ENCODE measurements at places on chromosomes 6 and 20.

GRCh38 chr6:131937703-131938631 is 13.2 kb downstream of the CCN2 start:
- no peak for DNase-seq

DNA sequence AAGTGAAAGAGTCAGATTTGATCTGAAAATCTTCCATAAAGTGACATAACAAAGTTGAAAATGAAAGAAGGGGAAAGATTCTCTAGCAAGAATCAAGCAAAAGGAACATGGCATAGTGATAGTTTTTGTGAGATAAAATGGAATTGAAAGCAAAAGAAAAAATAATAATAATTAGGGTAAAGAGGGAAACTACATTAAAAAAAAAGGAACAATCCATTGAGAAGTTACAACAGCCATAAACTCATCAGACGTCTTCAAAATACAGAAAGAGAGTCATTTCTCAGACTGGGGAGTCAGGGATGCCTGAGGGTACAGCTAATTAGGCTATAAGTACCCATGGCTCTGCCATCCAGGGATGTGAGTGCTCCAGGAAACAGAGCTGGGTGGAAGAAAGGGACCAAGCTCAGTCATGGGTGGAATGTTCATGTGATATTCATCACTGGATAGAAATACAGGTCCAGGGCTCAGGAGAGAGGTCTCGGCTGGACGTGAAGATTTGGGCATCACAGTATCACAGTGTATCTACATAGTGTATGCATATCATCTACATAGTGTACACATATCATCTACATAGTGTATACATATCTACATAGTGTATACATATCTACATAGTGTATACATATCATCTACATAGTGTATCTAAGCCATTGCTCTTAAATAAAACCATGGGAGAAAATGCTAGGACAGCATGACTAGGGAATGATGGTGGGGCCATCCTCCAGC is 29.4 kb downstream of the DUSP22 start:
- DNase-seq = no peak

- no peak for DNase-seq
These were observed 63.0 kb downstream of the HIVEP1 start for GRCh38 chr6:12075067-12075563.

GRCh38 chr6:156250593-156250992 is 526.6 kb upstream of the ARID1B start:
- DNase-seq = no peak

- DNase-seq = no peak
These were observed 9.8 kb upstream of the MAPK13 start for GRCh38 chr6:36120539-36120938.

DNA sequence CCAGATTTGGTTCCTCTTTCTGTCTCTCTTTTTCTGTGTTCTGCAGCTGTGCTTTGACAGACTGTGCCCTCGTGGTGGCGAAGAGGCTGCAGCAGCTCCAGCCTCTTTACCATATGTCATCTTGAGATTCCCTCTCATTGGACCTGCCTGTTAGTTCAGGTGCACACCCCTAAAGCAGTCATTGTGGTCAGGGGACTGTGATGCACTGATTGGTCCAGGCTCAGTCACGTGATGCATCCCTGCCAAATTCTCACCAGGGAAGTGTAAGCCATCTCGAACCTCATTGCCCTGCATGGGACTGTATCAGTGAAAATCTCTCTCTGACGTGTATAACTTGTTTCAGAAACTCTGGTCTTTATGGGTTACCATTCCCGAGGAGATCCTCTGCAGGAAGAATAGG is 160.3 kb downstream of the EYA2 start:
- no peak for DNase-seq
